ENCODE measurements at places on chromosomes 7 and 10. TPM values are rescaled to one million over a fixed set of nuclear protein-coding genes. Genes with fewer than 3 reads are reported as not detected.

Gene SAP25
- total RNA-seq, result 2.0 TPM

Gene OPN1SW
- total RNA-seq, result not detected

Gene VAX1
- total RNA-seq, result not detected

Gene LIPN
- total RNA-seq, result not detected

Gene HOXA5
- 4.9 TPM for total RNA-seq

Gene RSPH10B
- not detected for total RNA-seq

Gene TMEM225B
- 0.27 TPM for total RNA-seq

Gene VPS37D
- 1.9 TPM for total RNA-seq

Gene ATRNL1
- not detected for total RNA-seq

Gene ERVW-1
- total RNA-seq, result 0.51 TPM

Gene CCT6A
- 242 TPM for total RNA-seq

Gene MTG1
- total RNA-seq, result 111 TPM

Gene TMEM213
- total RNA-seq, result not detected

Gene PAPOLB
- not detected for total RNA-seq

Gene UTF1
- not detected for total RNA-seq

Gene ANTXRL
- not detected for total RNA-seq

Gene ST8SIA6
- total RNA-seq, result 0.16 TPM

Gene CFAP69
- 7.4 TPM for total RNA-seq

- peaks cover 14% of the 10 kb centered on the region for H3K4me1 ChIP-seq
- H3K27me3 ChIP-seq, result no peaks in the 10 kb centered on the region
- no peaks in the 10 kb centered on the region for H3K36me3 ChIP-seq
- no peak overlapping the region for H3K4me3 ChIP-seq
- DNase-seq, result no peak
- H3K27ac ChIP-seq, result no peak overlapping the region
Measured at GRCh38 chr7:4242706-4243105, 439.4 kb upstream of the FOXK1 start.

GRCh38 chr7:99997545-99998137 is 17.8 kb upstream of the ZKSCAN1 start:
- H3K4me3 ChIP-seq, result peak overlapping the region; percentile 38
- no peaks in the 10 kb centered on the region for H3K36me3 ChIP-seq
- DNase-seq, result peak; percentile 77
- peaks cover 13% of the 10 kb centered on the region for H3K4me1 ChIP-seq

DNA sequence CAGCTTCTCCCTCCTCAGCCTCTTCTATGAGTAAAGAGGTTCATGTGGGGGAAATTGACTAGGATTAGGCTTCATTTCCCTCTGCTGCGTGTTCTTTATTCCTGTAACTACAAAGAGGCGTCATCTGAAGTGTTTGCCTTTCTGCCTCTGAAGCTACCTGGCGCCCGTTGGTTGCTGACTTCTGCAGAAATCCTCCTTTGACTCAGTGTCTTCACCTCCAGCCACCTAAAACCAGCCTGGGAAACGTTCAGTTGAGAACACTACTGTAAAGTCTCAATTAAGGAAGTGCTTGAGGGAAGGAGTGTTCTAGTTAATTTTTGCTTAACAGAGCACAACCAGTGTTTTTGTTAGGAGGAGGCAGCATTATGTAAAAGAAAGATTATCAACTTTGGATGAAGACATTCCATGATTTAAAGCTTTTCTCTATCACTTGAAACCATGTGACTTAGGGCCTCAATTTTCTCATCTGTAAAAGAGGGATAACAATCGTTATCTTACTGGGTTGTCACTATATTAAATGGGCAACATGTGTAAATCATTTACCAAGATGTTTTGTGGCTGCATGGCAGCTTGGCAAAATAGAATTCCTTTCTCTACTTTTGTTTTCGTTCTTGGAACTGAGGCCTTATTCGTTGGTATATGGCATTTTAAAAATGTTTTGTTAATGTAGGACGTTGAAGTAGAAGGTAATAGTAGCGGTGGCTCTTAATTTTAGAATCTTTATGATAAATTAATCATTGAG is 642.9 kb downstream of the SDK1 start:
- DNase-seq, result no peak
- no peaks in the 10 kb centered on the region for H3K36me3 ChIP-seq
- no peak overlapping the region for H3K4me3 ChIP-seq
- H3K27me3 ChIP-seq, result no peaks in the 10 kb centered on the region
- H3K4me1 ChIP-seq, result no peaks in the 10 kb centered on the region

- H3K4me3 ChIP-seq, result no peak overlapping the region
- H3K4me1 ChIP-seq, result no peaks in the 10 kb centered on the region
- no peak overlapping the region for H3K27ac ChIP-seq
- H3K27me3 ChIP-seq, result no peaks in the 10 kb centered on the region
- no peak for DNase-seq
Measured at GRCh38 chr7:698515-699475, 27.7 kb upstream of the DNAAF5 start.

DNA sequence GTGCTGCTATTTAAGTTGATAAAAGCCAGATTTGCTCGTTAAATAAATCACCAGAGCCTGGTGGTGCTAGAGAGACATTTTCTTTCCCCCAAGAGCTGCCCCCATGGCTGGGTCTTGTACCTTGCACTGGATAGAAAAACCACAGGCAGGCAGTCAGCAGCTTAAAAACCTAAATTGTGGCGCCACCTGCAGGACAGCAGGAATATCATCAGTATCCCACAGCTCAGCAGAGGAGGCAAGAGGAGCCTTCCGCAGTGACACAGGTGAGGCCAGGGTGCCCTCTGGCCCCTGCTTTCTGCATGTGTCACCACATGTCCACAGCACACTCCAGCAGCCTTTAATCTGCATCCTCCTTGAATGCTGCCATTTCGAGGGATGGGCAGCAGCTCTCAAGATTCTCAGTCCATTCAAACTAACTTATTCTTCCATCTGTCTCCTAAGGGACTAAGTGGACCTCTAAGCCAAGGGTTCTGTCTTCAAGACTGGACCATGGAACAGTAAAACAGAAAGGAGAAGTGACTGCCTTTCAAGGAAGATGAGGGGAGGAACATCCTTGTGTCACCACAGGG is 4.5 kb upstream of the PLXNA4 start:
- no peaks in the 10 kb centered on the region for H3K36me3 ChIP-seq
- H3K27me3 ChIP-seq, result peaks cover 1% of the 10 kb centered on the region
- peaks cover 5% of the 10 kb centered on the region for H3K4me1 ChIP-seq
- H3K27ac ChIP-seq, result no peak overlapping the region
- peak; percentile 78 for DNase-seq

- DNase-seq, result no peak
- no peak overlapping the region for H3K4me3 ChIP-seq
- H3K36me3 ChIP-seq, result no peaks in the 10 kb centered on the region
- no peaks in the 10 kb centered on the region for H3K4me1 ChIP-seq
- H3K27ac ChIP-seq, result no peak overlapping the region
Measured at GRCh38 chr7:69789563-69789962, 191.3 kb downstream of the AUTS2 start.

GRCh38 chr7:130473289-130473688 is 18.6 kb upstream of the MEST start:
- H3K4me3 ChIP-seq, result no peak overlapping the region
- H3K27ac ChIP-seq, result no peak overlapping the region
- no peak for DNase-seq

GRCh38 chr10:64115908-64116643 is 594.9 kb downstream of the REEP3 start:
- H3K27ac ChIP-seq, result no peak overlapping the region
- peaks cover 19% of the 10 kb centered on the region for H3K4me1 ChIP-seq
- no peaks in the 10 kb centered on the region for H3K27me3 ChIP-seq
- H3K4me3 ChIP-seq, result no peak overlapping the region

DNA sequence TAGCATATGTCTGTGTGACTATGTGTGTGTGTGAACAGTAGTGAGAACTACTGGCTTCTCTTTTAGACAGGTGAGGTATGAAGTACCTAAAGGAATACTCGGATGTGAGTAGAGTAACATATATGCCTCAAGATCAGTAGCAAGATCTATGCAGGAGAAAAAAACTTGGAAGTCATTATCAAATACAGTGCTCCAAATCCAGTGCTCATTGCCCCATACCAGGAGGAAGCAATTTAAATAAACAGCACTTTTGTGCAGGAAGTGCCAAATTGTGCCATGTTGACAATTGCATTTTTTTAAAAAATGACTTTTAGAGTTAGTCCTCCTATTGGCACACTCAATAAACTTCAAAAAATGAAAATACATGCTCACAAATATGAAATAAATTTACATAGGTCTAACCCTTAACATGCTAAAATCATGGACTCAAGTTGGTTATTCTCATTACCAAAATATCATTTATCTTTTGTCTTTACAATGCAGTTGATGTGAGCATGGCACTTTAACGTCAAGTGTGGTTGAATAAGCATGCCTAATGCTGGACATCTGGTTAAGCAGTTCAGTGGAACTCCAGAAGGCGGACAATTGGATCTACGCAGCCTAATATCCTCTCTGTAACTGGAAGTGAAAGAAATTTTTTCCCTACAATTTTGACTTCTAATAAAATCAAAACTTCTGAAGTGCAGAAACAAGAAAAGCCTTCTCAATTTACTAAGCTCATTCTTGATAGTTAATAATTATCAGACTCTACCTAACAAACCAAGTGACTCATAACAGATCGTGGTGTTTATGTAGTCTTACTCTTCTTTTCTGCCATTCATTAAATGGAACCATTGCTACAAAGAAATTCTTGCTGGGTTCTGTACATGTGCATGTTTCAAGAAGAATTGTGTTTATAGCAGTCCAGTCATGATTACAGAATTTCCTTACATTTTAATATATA is 195.2 kb downstream of the MDFIC start:
- no peak for DNase-seq

DNA sequence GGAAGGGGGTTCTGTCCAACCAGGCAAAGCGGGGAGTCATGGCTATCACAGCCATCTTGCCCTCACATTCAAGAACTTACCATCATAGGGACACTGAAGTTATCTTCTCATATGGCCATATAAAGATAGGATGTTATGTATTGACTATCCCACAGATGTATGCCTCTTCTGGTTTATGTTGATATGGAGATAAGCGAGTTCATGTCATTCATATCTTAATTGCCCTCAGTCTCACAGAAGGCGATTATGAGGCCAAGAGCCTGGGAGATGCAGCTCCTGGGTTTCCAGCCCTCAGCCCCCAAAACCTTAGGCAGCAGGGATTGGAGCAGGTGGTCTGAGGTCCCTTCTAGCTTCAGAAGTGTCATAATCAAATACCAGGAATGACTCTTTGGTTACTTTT is 8.5 kb upstream of the ANKRD61 start:
- peaks cover 21% of the 10 kb centered on the region for H3K4me1 ChIP-seq
- H3K4me3 ChIP-seq, result no peak overlapping the region
- H3K27me3 ChIP-seq, result no peaks in the 10 kb centered on the region
- peaks cover 3% of the 10 kb centered on the region for H3K36me3 ChIP-seq
- no peak overlapping the region for H3K27ac ChIP-seq

GRCh38 chr7:150481186-150481920 is 30.9 kb downstream of the GIMAP8 start:
- H3K27me3 ChIP-seq, result peaks cover 2% of the 10 kb centered on the region
- H3K36me3 ChIP-seq, result no peaks in the 10 kb centered on the region
- no peaks in the 10 kb centered on the region for H3K4me1 ChIP-seq
- no peak overlapping the region for H3K4me3 ChIP-seq
- H3K27ac ChIP-seq, result no peak overlapping the region
- no peak for DNase-seq

- no peak overlapping the region for H3K4me3 ChIP-seq
- no peaks in the 10 kb centered on the region for H3K27me3 ChIP-seq
- no peaks in the 10 kb centered on the region for H3K4me1 ChIP-seq
- H3K36me3 ChIP-seq, result no peaks in the 10 kb centered on the region
- no peak overlapping the region for H3K27ac ChIP-seq
- DNase-seq, result no peak
Measured at GRCh38 chr7:105118612-105119600, 104.9 kb downstream of the KMT2E start.

GRCh38 chr10:17046989-17047388 is 82.6 kb downstream of the CUBN start:
- no peak for DNase-seq
- no peak overlapping the region for H3K27ac ChIP-seq
- H3K27me3 ChIP-seq, result no peaks in the 10 kb centered on the region
- H3K36me3 ChIP-seq, result peaks cover 1% of the 10 kb centered on the region
- no peak overlapping the region for H3K4me3 ChIP-seq
- H3K4me1 ChIP-seq, result no peaks in the 10 kb centered on the region

DNA sequence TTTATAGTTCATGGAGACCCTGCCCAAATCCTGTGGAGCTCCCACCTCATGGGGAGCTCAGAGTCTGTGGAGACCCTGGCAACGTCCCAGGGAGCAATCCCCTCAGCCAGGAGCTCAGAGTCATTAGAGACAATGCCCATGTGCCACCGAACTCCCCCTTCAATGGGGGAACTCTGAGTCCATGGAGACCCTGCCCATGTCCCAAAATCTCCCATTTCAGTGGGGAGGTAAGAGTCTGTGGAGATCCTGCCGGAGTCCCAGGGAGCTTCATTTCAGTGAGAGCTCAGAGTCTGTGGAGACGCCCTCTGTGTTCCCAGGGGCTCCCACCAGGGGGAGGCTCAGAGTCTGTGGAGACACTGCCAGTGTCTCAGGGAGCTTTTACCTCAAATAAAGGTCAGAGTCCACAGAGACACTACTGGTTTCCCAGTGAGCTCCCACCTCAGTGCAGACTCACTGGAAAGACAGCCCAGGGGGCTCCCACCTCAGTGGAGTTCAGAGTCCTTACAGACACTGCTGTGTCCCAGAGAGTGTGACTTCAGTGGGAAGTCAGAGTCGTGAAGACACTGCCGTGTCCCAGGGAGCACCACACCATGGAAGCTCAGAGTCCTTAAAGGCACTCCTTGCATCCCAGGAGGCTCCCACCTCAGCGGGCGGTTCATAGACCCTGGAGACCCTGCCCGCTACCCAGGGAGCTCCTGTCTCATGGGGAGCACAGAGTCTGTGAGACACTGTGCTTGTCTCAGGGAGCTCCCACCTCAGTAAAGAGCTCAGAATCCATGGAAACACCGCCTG is 5.0 kb downstream of the MYO1G start:
- H3K4me3 ChIP-seq, result no peak overlapping the region
- H3K27ac ChIP-seq, result no peak overlapping the region
- peaks cover 9% of the 10 kb centered on the region for H3K4me1 ChIP-seq
- peak; percentile 53 for DNase-seq
- no peaks in the 10 kb centered on the region for H3K27me3 ChIP-seq

GRCh38 chr10:91758303-91759146 is 39.7 kb upstream of the TNKS2 start:
- no peak overlapping the region for H3K27ac ChIP-seq
- H3K36me3 ChIP-seq, result no peaks in the 10 kb centered on the region
- H3K27me3 ChIP-seq, result no peaks in the 10 kb centered on the region
- H3K4me3 ChIP-seq, result no peak overlapping the region
- peak; percentile 21 for DNase-seq
- no peaks in the 10 kb centered on the region for H3K4me1 ChIP-seq

GRCh38 chr10:125062914-125063230 is 97.5 kb downstream of the CTBP2 start:
- no peak for DNase-seq
- H3K4me3 ChIP-seq, result no peak overlapping the region
- no peaks in the 10 kb centered on the region for H3K36me3 ChIP-seq
- H3K27me3 ChIP-seq, result no peaks in the 10 kb centered on the region
- H3K4me1 ChIP-seq, result peaks cover 36% of the 10 kb centered on the region
